ENCODE measurements at places on chromosomes 4 and X. TPM values are rescaled to one million over a fixed set of nuclear protein-coding genes. Genes with fewer than 3 reads are reported as not detected.

RRH gene
- 0.38 TPM for total RNA-seq

ADGRG4 gene
- not detected for total RNA-seq

USP27X gene
- total RNA-seq: 2.2 TPM

TMEM47 gene
- 10.0 TPM for total RNA-seq

RADX gene
- 1.7 TPM for total RNA-seq
